ENCODE measurements at places on chromosomes 12 and 14.

DNA sequence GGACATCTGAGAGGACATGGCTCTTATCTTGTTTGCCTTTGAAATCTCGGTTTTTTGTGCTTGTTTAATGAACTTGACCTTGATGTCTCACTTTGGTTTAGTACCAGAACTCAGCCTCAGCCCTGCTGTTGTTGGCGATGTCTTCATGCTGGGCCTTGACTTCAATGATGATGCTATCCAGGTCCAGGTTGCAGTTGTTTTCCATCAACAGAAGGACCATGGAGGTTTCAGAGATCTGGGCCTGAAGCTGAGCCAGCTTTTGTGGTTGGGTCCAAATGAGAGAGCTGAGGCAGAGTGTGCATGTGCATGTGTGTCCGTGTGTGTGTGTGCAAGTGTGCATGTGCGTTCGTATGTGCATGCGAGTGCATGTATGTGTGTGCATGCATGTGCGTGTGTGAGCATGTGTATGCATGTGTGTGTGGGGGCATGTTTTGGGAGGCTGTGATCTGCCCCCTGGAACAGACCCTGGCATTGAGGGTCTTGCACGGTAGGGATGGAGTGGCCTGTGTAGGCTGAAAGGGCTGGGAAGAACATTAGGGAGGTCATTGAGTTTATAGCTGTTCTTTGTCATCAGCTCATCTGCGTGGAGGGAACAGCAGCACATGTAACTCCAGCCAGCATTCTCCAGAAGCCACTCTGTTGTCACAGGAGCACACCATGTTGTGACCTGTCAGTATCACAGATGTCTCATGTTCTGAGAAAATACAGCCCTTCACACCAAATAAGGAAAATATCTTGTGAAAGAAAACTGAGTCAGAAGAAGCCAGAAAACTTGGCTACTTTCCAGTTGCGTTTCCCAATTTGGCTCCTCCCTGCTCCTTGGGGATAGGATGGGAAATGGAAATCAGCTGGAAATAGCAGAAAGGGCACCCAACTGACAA, 10.0 kb upstream of the KRT82 start:
- DNase-seq: no peak
- no peaks in the 10 kb centered on the region for H3K27me3 ChIP-seq
- H3K4me3 ChIP-seq: no peak overlapping the region
- H3K36me3 ChIP-seq: no peaks in the 10 kb centered on the region

DNA sequence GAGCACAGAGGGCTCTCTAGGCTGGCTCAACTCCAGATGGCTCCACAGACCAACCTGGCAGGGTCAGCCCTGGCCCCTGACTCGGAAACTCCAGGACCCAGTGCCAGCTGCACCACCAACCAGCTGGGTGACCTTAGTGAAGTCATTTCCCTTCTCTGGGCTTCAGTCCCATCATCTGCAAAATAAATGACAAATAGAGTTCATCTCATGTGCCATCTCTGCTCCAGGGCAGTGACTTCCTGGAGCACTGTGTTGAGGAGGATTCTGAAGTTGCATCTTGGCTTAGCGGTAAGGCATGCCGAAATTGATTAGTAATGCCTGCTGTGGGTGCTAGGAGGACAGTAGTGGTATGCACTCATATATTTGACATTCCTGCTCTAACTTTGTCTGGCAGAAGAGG, 31.5 kb downstream of the DTX1 start:
- H3K36me3 ChIP-seq: no peaks in the 10 kb centered on the region
- H3K27me3 ChIP-seq: no peaks in the 10 kb centered on the region
- no peaks in the 10 kb centered on the region for H3K4me1 ChIP-seq
- H3K27ac ChIP-seq: no peak overlapping the region

GRCh38 chr14:73221945-73222344, 15.4 kb upstream of the PAPLN start:
- no peak overlapping the region for H3K27ac ChIP-seq
- H3K36me3 ChIP-seq: peaks cover 22% of the 10 kb centered on the region
- DNase-seq: no peak
- H3K4me3 ChIP-seq: no peak overlapping the region
- H3K4me1 ChIP-seq: no peaks in the 10 kb centered on the region

DNA sequence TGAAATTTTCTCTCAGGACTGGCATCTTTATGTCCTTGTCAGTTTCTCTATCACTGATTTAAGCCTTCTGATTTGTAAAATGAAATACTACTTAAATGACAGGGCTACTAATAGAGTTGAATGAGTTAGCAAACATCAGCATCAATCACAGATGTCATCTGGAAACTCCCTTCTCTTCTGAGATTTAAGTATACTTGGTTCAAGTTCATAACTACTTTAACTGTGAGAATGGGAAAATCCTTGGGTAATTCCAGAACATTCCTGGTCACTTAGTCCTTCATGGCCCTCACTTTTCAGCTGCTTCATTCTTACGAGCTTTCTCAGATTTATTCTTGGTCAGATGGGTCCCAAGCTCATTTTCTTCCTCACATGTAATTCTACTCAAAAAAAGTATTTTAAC, 1655.3 kb upstream of the FLRT2 start:
- no peaks in the 10 kb centered on the region for H3K4me1 ChIP-seq
- DNase-seq: no peak
- no peaks in the 10 kb centered on the region for H3K36me3 ChIP-seq
- H3K27ac ChIP-seq: no peak overlapping the region
- H3K4me3 ChIP-seq: no peak overlapping the region

GRCh38 chr14:73259837-73260236, 22.5 kb downstream of the PAPLN start:
- DNase-seq: no peak
- no peaks in the 10 kb centered on the region for H3K27me3 ChIP-seq
- no peak overlapping the region for H3K4me3 ChIP-seq
- H3K4me1 ChIP-seq: no peaks in the 10 kb centered on the region
- no peaks in the 10 kb centered on the region for H3K36me3 ChIP-seq
- H3K27ac ChIP-seq: no peak overlapping the region

GRCh38 chr14:80538633-80539375, 327.5 kb upstream of the DIO2 start:
- no peaks in the 10 kb centered on the region for H3K27me3 ChIP-seq
- no peak overlapping the region for H3K4me3 ChIP-seq
- no peaks in the 10 kb centered on the region for H3K4me1 ChIP-seq
- H3K36me3 ChIP-seq: no peaks in the 10 kb centered on the region

- no peaks in the 10 kb centered on the region for H3K36me3 ChIP-seq
- H3K27me3 ChIP-seq: no peaks in the 10 kb centered on the region
- H3K4me3 ChIP-seq: no peak overlapping the region
- no peak for DNase-seq
- H3K27ac ChIP-seq: no peak overlapping the region
Observed at GRCh38 chr12:22190-22529, 44.4 kb upstream of the IQSEC3 start.

DNA sequence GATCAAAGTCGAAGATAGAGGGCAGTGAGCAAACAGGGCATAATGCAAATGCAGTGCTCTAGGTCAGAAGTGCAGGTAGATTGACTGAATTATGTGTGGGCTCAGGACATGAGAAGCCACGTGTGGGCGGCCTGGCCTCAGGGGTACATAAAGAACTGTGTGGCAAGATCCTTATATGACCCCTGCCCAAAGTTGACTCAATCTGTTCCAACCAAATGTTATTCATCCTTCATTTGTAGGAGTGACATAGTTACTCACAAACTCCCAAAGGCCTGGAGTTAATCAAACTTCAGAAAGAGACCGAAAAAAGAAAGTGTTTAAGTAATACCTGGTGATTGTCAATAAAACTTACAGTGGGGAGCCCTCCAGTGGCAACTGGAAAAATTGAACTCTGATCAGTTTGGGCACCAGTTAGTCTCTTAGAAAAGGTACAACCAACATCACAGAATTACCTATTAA, 150.4 kb upstream of the FAR2 start:
- no peak overlapping the region for H3K4me3 ChIP-seq
- no peaks in the 10 kb centered on the region for H3K27me3 ChIP-seq
- H3K4me1 ChIP-seq: no peaks in the 10 kb centered on the region
- no peaks in the 10 kb centered on the region for H3K36me3 ChIP-seq

Data from esophagus squamous epithelium (tissue), 5 donors.